ENCODE measurements at places on chromosomes 1 and 21. TPM values are rescaled to one million over a fixed set of nuclear protein-coding genes. Genes with fewer than 3 reads are reported as not detected.

The PLXNA2 gene
- total RNA-seq, result 0.43 TPM

The P3H1 gene
- total RNA-seq, result 40.1 TPM

The GBP6 gene
- 0.25 TPM for total RNA-seq

The DIO1 gene
- total RNA-seq, result not detected

The GOLT1A gene
- total RNA-seq, result not detected

The KIAA1614 gene
- total RNA-seq, result 0.13 TPM

The PRKAA2 gene
- total RNA-seq, result not detected

The NPR1 gene
- not detected for total RNA-seq

The AQP10 gene
- total RNA-seq, result not detected

The VANGL1 gene
- total RNA-seq, result 17.7 TPM

The SPRR2G gene
- total RNA-seq, result not detected

The C1orf226 gene
- total RNA-seq, result not detected

The LCE1C gene
- not detected for total RNA-seq

The PLA2G2D gene
- total RNA-seq, result not detected

The MTR gene
- 46.4 TPM for total RNA-seq

The UBE2U gene
- not detected for total RNA-seq

The NBPF10 gene
- total RNA-seq, result 2.1 TPM

The SLC22A15 gene
- 1.3 TPM for total RNA-seq

The TSPEAR gene
- total RNA-seq, result not detected

The CDC14A gene
- 41.8 TPM for total RNA-seq

The TMEM61 gene
- not detected for total RNA-seq
